ENCODE measurements at places on chromosomes 13 and 19. TPM values are rescaled to one million over a fixed set of nuclear protein-coding genes. Genes with fewer than 3 reads are reported as not detected.

- no peak overlapping the region for H3K27ac ChIP-seq
- H3K36me3 ChIP-seq, result no peaks in the 10 kb centered on the region
- peaks cover 20% of the 10 kb centered on the region for H3K27me3 ChIP-seq
- DNase-seq, result no peak
These were observed 4.1 kb upstream of the C1QTNF9B start for GRCh38 chr13:23901365-23901764.

GRCh38 chr13:102707467-102707866, 12.6 kb upstream of the METTL21C start:
- DNase-seq, result no peak
- H3K4me1 ChIP-seq, result no peaks in the 10 kb centered on the region
- H3K27ac ChIP-seq, result no peak overlapping the region
- H3K4me3 ChIP-seq, result no peak overlapping the region

DNA sequence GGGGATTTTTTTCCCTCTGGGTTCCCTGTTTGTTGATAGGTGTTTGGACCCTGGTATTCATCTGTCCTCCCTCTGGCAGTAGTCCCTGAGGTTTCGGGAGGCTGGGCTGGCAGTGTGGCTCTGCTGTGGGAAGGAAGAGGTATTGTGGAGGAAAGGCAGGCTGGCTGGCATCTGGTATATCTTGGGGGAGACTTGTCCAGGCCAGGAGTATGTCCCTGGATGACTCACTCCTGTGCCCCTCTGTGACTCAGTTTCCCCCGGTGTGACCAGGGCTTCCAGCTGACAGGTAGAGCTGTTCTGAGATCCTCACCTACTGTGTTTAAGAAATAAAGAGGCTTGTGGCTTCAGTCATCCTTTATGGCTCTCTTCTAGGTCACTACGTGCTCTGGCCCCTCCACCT, 14.2 kb upstream of the ZNF492 start:
- no peak for DNase-seq
- no peak overlapping the region for H3K4me3 ChIP-seq

DNA sequence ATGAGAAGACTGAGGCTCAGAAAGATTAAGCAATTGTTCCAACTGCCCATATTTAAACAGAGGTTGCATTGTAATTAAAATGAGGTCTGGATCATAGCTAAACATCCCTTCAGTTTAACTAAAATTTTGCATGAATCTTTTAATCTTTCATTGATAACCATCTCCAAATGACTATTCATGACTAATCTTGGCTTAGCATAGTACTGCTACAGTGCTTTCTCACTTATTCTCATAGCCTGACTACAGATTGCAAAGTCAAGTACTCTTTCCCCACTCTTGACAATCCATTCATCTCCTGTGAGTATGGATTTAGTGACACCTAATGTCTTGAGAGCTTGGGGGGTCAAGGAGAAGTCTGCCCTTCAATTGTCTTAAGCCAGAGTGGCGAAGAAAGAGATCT, 258.4 kb downstream of the RFC3 start:
- no peaks in the 10 kb centered on the region for H3K4me1 ChIP-seq
- H3K36me3 ChIP-seq, result no peaks in the 10 kb centered on the region
- H3K4me3 ChIP-seq, result no peak overlapping the region
- H3K27ac ChIP-seq, result no peak overlapping the region
- DNase-seq, result no peak

GRCh38 chr13:102555914-102556553, 40.8 kb upstream of the TPP2 start:
- no peak overlapping the region for H3K27ac ChIP-seq
- no peaks in the 10 kb centered on the region for H3K36me3 ChIP-seq
- no peak overlapping the region for H3K4me3 ChIP-seq
- H3K4me1 ChIP-seq, result no peaks in the 10 kb centered on the region
- no peaks in the 10 kb centered on the region for H3K27me3 ChIP-seq

CPB2 gene
- total RNA-seq, result not detected

ATXN8OS gene
- not detected for total RNA-seq

- no peak for DNase-seq
- H3K27me3 ChIP-seq, result no peaks in the 10 kb centered on the region
- no peaks in the 10 kb centered on the region for H3K4me1 ChIP-seq
- H3K27ac ChIP-seq, result no peak overlapping the region
These were observed 203.2 kb downstream of the TSHZ3 start for GRCh38 chr19:31146015-31146414.

DNA sequence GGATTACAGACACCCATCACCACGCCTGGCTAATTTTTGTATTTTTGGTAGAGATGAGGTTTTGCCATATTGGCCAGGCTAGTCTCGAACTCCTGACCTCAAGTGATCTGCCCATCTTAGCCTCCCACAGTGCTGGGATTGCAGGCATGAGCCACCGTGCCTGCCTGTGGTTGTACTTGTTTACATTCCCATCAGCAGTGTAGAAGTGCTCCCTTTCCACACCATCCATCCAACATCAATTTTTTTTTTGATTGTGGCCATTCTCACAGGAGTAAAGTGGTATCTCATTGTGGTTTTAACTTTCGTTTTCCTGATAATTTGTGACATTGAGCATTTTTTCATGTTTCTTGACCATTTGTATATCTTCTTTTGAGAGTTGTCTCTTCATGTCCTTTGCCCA, 1019.4 kb upstream of the SLC10A2 start:
- no peak overlapping the region for H3K27ac ChIP-seq
- H3K27me3 ChIP-seq, result no peaks in the 10 kb centered on the region
- no peak for DNase-seq
- H3K36me3 ChIP-seq, result no peaks in the 10 kb centered on the region
- H3K4me3 ChIP-seq, result no peak overlapping the region

ZNF208 gene
- 1.9 TPM for total RNA-seq

SIN3B gene
- total RNA-seq, result 58.4 TPM

ZNF135 gene
- total RNA-seq, result 4.3 TPM

- H3K27ac ChIP-seq, result no peak overlapping the region
- DNase-seq, result no peak
- H3K36me3 ChIP-seq, result no peaks in the 10 kb centered on the region
- H3K27me3 ChIP-seq, result no peaks in the 10 kb centered on the region
- H3K4me3 ChIP-seq, result no peak overlapping the region
These were observed 170.9 kb downstream of the USP12 start for GRCh38 chr13:27000686-27001085.

- H3K27me3 ChIP-seq, result no peaks in the 10 kb centered on the region
- peak within 1 kb of the TSS; percentile 100 for H3K27ac ChIP-seq
- H3K4me1 ChIP-seq, result peaks cover 6% of the 10 kb centered on the region
- peak within 1 kb of the TSS; percentile 94 for H3K4me3 ChIP-seq
- DNase-seq, result peak; percentile 87
These were observed at the start of gene ELF1 for GRCh38 chr13:41019011-41019487. Gene ELF1 (minus strand): TSS chr13:41019316. CDS start chr13:40982054, 37,262 bp downstream.

DNA sequence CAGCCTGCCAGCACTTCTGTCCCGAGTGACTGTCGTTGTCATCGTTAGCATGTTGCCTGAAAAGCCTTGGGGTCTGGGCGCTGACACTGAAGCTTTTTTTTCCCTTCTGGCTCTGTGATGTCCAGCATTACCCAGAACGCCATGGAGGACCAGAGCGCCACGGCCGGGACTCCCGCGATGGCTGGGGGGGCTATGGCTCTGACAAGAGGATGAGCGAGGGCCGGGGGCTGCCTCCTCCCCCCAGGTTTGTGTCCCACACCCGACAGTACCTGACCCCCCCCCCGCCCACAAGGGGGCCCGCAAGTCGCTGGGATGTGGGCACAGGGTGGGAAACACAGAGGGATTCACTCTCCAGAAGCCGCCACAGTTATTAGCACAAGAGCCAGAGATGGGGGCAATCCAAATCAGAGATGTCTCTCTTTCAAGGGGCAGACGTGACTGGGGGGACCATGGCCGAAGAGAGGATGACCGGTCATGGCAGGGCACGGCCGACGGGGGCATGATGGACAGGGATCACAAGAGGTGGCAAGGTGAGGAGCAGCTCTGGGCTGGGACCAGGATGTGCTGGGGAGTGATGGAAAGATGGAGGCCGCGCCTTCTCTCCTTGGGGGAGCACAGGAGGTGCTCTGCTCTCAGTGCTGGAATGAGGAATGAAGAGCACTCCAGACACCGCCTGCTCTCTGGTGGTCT, 13.2 kb downstream of the MICOS13 start:
- peaks cover 68% of the 10 kb centered on the region for H3K36me3 ChIP-seq
- no peak for DNase-seq
- H3K27ac ChIP-seq, result no peak overlapping the region
- no peaks in the 10 kb centered on the region for H3K27me3 ChIP-seq
- H3K4me1 ChIP-seq, result no peaks in the 10 kb centered on the region
- H3K4me3 ChIP-seq, result no peak overlapping the region

DNA sequence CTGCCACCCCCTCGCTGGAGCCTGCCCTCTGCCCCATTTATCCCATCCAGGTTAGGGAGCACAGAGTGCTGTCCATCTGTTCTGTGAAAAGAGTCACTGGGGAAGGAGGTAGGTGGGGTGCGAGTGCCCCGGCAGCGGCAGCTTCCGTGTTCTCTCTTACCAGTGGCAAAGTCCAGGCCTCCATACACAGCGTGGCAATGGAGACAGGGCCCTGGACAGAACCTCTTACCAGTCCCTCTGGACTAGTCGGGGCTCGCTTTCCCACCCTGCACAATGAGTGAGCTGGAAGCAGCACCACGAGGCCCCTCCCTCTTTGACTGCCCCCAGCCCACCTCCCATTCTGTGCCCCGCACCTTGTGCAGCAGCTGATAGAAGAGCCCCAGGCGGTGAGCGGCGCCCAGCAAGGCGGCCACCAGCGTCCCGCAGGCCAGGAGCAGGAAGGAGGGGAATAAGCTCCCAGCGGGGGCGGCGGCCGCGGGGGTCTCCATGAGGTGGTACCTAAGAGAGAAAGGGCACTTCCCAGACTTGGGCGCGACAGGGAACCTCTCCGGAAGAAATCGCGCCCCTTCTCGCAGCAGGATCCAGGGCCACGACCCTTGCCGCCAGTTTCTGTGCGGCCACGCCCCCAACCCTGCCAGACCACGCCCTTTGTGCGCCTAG, 17.5 kb downstream of the SYDE1 start:
- H3K4me3 ChIP-seq, result peak overlapping the region; percentile 80
- peak; percentile 44 for DNase-seq
- peaks cover 10% of the 10 kb centered on the region for H3K36me3 ChIP-seq

SPRY2 gene
- total RNA-seq, result 2.7 TPM

DNA sequence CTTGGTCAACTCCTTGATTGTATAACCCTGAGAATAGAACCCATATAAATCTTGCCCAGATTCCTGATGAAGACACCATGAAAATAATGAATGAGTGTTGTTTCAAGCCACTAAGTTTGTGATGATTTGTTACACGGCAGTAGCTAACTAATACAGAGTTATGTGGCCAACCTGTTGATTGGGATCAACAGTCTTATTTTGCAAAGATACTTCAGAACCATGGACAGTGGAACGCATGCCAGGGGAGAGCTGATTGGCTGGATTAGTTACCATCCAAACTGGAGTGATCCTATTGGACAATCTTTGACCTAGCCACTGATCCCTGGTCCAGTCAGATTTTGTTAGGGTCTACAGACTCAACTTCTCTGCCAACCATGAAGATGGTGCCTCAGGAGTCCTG, 26.6 kb downstream of the CD70 start:
- no peaks in the 10 kb centered on the region for H3K36me3 ChIP-seq
- H3K4me1 ChIP-seq, result no peaks in the 10 kb centered on the region
- no peak overlapping the region for H3K4me3 ChIP-seq
- no peak overlapping the region for H3K27ac ChIP-seq
- no peaks in the 10 kb centered on the region for H3K27me3 ChIP-seq

KCNN1 gene
- total RNA-seq, result not detected

DLL3 gene
- not detected for total RNA-seq

GRCh38 chr13:103935117-103935516, 868.9 kb upstream of the SLC10A2 start:
- no peaks in the 10 kb centered on the region for H3K36me3 ChIP-seq
- H3K27ac ChIP-seq, result no peak overlapping the region
- H3K4me3 ChIP-seq, result no peak overlapping the region
- H3K4me1 ChIP-seq, result no peaks in the 10 kb centered on the region
- no peaks in the 10 kb centered on the region for H3K27me3 ChIP-seq

DNA sequence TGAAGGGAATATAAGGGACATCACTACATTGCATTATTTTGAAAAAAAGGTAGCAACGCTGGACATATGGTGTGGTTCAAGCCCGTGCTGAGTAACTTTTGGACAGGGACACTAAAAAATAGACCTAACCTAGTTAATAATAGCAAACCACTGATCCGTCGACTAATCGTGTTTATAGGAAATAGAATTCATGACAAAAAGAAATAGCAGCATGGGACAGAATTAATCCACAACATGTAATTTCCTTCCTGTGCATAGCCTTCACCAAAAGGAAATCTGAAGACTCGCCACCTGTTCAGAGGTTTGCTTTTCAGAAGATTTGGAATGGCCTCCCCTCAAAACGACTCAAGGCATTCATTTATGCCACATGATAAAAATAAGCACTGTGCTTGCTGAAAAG, 128.7 kb downstream of the FGF14 start:
- no peak for DNase-seq
- H3K27ac ChIP-seq, result no peak overlapping the region
- H3K36me3 ChIP-seq, result no peaks in the 10 kb centered on the region
- H3K4me3 ChIP-seq, result no peak overlapping the region

PEX11G gene
- not detected for total RNA-seq

DNA sequence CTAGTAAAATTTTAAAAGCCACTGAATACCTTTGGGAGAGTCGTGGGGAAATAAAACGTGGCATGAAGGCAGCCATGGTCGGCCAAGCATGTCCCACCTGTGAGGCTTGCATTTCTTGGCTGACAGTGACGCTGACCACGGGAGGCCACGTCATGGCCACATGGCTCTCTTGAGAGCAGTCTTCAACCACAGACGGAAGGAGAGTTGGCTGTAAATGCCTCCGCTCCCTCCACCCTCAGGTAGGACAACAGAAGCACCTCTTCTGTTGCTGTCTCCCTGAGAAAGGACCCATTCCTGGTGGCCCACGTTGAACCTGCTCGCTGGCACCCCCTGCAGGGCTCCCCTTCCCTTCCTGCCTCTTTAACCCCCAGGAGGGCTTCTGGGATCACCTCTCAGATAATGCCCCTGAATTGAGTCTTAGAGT, 10.6 kb upstream of the LRRC25 start:
- H3K27me3 ChIP-seq, result no peaks in the 10 kb centered on the region
- no peak for DNase-seq

DNA sequence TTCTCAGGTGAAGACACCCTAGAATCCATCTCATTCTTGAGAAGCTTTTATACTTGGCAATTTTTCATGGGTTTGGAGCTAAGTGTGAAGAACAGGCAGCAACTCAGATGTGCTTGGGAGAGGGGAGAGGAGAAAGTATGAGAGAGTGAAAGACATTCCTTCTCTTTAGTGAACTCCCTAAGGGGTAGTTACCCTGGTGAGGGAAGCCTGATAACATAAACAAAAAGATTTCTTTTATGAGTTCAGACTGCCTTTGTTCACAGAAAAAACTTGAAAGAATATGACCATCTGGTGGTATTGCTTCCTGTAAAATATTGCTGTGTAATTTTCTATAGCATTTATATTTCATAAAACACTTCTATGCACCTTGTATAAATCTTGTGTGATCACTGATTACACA, at the start of gene STOML3:
STOML3 (minus strand) TSS at position 139 of the 400 bp plus-strand sequence; CDS start at position 29, 110 bp downstream.
- no peak for DNase-seq
- no peaks in the 10 kb centered on the region for H3K4me1 ChIP-seq
- H3K4me3 ChIP-seq, result no peak within 1 kb of the TSS
- no peak within 1 kb of the TSS for H3K27ac ChIP-seq
- no peaks in the 10 kb centered on the region for H3K36me3 ChIP-seq

GRCh38 chr13:111143865-111144540, 28.9 kb downstream of the ARHGEF7 start:
- no peaks in the 10 kb centered on the region for H3K27me3 ChIP-seq
- H3K4me3 ChIP-seq, result no peak overlapping the region
- no peaks in the 10 kb centered on the region for H3K4me1 ChIP-seq
- H3K36me3 ChIP-seq, result no peaks in the 10 kb centered on the region
- no peak overlapping the region for H3K27ac ChIP-seq
- DNase-seq, result no peak

TDRD3 gene
- 32.1 TPM for total RNA-seq

Measured in natural killer cell (primary cell).